ENCODE measurements at places on chromosomes 5 and 9.

DNA sequence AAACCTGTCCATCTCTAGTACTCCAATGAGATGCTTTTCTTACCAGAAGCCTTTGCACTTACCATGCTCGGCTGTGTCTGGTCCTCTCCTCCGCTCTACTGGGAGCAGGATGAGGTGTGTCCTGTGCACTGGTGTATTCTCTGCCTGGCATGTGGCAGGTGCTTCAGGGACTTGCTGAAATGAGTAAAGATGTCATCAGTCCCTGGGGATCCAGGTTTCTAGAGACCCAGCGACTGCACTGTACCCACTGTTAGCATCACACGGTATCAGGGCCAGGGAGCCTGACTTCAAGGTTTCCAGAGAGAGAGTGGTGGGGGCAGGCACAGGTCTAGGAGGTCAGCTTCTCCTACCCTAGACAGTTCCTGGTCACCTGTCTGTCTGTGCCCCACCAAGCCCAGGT lies 10.5 kb downstream of the PTTG1 start:
- DNase-seq = no peak

DNA sequence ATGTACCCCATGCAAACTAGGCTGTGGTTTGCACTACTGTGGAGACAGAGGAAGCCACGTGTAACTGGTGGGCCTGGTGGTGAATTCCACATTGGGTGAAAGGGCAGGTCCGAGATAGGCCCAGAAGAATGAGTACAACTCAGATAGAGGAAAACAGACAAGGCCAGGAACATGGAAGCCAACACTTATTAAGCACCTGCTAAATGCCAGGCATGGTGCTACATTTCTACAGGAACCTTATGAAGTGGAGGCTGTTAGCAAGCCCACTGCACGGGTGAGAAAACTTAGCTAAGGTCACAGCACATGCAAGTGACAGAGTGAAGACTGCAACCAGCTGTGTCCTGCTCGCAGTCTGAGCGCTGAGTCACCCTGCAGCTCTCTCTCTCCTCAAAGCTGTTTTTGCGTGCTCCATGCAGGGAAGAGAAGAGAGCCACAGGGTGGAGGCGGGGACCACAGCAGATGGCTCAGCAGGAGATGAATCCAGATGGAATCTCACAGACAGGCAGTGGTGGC lies 65.5 kb upstream of the SPTLC1 start:
- no peak for DNase-seq

- no peak for DNase-seq
Measured at GRCh38 chr9:8262625-8263622, 463.3 kb upstream of the DMAC1 start.

GRCh38 chr5:106521701-106522100 lies 1149.0 kb downstream of the EFNA5 start:
- no peak for DNase-seq

- DNase-seq = no peak
Measured at GRCh38 chr5:12023614-12024241, 119.5 kb upstream of the CTNND2 start.
